ENCODE measurements at places on chromosomes 12 and 14.
A peak's percentile ranks its signal among the peaks of the same experiment; 100 is the strongest.

DNA sequence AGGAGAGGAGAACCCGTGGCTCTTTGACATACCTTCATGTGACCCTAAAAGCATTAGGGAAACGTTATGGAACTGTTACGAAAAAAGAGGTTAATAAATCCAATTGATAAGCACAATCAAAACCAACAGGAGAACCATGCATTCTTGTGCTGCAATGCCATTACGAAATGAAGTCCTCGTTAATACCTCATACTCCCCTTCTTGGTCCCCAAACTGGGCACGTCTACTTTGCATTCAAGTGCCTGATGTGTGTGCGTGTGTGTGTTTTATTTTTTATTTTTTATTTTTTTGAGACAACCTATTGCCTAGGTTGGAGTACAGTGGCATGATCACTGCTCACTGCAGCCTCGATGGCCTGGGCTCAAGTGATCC, 150.0 kb downstream of the ETV6 start:
- no peak for DNase-seq

DNA sequence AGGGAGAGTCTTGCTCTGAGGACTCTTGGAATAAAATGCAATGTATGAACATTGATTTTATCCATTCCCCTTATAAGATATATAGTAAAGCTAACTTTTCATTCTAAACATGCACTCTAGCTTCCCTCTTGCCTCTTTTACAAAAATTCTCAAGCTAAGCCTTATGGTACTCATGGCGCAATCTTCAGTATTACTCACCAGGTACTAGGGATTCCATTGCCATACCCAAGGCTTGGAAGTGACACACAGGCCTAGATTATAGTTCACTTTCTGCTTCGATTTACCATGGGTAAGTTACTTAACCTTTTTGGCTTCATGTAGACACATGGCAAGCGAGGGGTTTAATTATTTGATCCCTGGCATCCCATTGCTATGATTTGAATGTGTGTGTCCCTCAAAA, 331.5 kb downstream of the LRIG3 start:
- peak; percentile 4 for DNase-seq

GRCh38 chr14:91987192-91987591, 39.7 kb upstream of the FBLN5 start:
- DNase-seq, result no peak

DNA sequence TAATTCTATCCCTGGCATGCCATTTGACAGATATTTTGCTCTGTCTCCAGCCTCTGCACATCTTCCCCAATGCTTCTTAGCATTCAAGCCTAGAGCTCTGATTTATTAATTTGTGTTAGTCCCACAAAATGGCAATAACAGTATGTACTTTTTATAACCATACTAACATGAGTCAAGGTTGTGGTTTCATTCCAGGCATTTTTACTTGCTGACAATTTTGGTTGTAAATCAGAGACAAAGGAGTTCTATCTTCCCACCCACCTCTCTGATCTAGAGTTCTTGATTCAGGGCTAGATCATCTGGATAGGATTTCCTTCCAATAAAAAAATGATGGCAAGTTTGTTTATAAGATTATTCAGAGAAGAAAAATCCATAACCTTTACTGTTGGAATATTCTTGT, 18.5 kb upstream of the CISTR start:
- DNase-seq, result no peak

DNA sequence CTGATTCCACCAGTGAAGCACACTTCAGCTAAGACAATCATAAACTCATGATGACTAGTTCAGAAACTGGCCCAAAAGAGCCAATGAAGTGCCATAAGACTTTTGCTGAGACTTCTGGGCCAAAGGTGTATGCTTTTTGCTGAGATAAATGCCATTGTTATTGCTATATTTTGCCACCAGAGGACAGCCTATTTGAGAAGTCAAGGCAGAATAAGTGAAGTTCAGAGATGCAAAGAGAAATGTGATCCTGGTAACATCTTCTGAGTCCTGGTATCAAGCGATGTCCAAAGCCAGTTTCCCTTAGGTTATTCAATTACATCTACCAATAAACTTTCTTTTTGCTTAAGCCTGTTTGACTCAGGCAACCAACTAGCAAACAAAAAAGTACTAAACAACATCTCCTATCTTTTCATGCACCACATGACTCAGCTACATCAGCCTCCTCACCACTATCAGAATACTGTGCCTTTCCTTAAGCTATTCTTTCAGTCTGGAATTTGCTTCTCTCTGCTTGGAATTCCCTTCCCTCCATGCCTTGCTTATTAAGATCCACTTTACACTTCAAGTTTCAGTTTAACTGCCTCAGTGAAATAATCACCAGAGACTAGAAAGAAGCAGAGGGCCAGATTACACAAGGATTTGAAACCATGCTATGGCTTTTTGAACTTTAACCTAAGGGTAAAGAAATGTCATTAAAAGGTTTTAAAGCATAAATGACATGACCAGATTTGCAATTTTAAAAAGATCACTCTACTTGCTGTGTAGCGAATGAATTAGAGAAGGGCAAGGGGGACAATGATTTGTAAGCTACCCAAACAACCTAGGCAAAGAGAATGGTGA, 14.0 kb downstream of the CRY1 start:
- peak; percentile 57 for DNase-seq
